ENCODE measurements at places on chromosomes 1 and 21.

DNA sequence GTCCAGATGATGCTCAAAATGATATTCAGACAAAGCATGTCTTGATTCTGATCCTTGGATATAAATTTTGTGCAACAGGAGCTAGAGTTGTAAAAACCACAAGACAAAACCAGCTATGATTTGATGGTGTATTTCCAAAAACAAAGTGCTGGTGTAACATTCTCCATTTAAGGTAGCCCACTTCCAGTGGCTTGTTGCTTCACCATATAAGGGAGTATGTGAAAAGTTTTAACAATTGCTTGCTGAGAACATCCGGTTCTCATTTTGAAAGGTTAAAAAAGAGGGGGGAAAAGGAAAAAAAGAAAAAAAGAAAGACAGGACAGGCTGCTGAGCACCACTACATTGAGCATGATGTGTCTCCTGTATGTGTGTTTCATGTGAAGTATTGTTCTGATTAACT, 123.6 kb downstream of the MACF1 start:
- DNase-seq, result no peak

DNA sequence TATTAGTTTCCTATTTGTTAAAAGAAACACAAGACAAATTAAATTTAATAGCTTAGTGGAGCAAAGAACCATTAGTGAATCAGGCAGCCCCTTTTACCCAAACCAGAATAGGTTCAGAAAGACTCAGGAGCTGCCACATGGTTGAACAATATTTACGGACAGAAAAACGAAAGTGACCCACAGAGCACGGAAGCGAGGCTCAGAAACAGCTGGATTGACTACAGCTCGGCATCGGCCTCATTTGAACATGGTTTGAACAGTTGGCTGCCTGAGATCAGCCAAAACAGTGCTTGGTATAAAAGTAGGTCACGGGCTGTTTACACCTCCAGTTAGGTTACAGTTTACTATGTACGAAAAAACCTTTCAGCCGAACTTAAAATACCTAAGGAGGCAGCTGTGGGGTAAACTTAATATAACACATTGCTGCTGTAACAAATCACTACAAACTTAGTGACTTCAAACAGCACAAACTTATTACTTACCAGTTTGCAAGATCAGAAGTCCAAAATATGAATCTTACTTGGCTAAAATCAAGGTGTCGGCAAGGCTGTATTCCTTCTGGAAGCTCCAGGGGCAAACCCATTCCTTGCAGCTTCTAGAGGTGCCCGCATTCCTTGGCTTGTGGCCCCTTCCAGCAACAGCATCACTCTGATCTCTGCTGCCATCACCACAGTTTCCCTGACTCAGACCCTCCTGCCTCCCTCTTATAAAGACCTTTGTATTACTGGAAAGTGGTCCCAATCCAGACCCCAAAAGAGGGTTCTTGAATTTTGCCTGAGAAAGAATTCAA, 11.8 kb downstream of the PADI4 start:
- DNase-seq, result no peak

- no peak for DNase-seq
Observed at GRCh38 chr1:81420760-81421159, 380.0 kb upstream of the ADGRL2 start.

- no peak for DNase-seq
Observed at GRCh38 chr1:186617926-186618325, 62.3 kb downstream of the PTGS2 start.

- DNase-seq, result no peak
Observed at GRCh38 chr1:176494436-176494835, 31.5 kb downstream of the PAPPA2 start.

DNA sequence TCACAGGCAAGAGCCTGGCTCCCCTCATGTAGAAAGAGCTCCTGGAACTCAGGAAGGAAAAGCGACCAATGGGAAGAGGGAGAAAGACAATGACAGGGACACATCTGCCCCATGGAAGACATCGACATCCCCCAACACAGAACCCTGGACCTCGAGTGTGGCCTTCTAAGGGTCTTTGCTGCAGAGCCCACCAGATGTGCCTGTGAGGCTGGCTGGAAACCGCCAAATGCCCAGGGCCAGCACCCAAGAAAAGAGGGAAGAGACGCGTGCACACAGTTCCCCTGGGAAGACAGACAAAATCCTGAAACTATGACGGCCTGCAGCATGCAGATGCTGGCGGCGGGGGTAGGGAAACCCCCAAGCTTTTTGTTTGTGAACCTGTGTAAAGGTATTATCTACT, 36.4 kb upstream of the ADARB1 start:
- DNase-seq, result no peak

- DNase-seq, result no peak
Observed at GRCh38 chr1:86753700-86754099, 49.3 kb downstream of the SH3GLB1 start.

- no peak for DNase-seq
Observed at GRCh38 chr1:109918671-109919070, 8.0 kb downstream of the CSF1 start.

DNA sequence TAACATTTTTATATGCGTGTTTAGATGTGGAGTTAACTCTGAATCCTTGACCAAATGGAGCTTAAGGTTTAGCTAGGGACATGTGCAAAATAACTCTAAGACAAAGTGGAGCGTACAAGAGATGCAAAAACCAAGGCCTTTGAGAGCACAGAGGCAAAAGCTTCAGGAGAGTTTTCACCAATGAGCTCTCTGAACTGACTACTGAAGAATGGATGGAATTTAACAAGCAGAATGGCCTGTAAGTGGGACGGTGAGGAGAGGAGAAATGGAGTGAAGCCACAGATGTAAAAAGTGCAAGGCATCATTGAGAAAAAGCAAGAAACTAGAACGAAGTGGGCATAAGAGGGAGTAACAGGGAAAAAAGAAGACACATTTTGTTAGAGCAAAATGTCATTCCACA, 260.0 kb downstream of the RGS7 start:
- DNase-seq, result no peak

GRCh38 chr1:77467741-77468140, 185.9 kb downstream of the AK5 start:
- DNase-seq, result no peak

GRCh38 chr21:34092262-34092921, 19.0 kb downstream of the MRPS6 start:
- no peak for DNase-seq

GRCh38 chr1:52158218-52158617, 16.3 kb downstream of the ZFYVE9 start:
- no peak for DNase-seq

GRCh38 chr1:26450908-26451307, 18.8 kb downstream of the DHDDS start:
- no peak for DNase-seq

GRCh38 chr1:33753087-33753856, 110.6 kb upstream of the HMGB4 start:
- no peak for DNase-seq

GRCh38 chr1:246893191-246893939, 38.4 kb downstream of the AHCTF1 start:
- no peak for DNase-seq

- DNase-seq, result no peak
Observed at GRCh38 chr1:238242181-238242580, 351.5 kb upstream of the ZP4 start.

Data from GM12864 (cell line).